MCF 10A (cell line): ENCODE measurements at places on chromosomes 12 and 14. TPM values are rescaled to one million over a fixed set of nuclear protein-coding genes. Genes with fewer than 3 reads are reported as not detected.

ADAM21 gene
- total RNA-seq: 0.37 and 0.59 TPM in 2 replicates

C14orf132 gene
- not detected in 2 replicates for total RNA-seq

ASIC1 gene
- 1.3 and 1.7 TPM in 2 replicates for total RNA-seq

GRCh38 chr14:33951183-33951840, 438 bp upstream of the EGLN3 start:
- no peak for DNase-seq

CHFR gene
- 41.0 and 42.4 TPM in 2 replicates for total RNA-seq

DNA sequence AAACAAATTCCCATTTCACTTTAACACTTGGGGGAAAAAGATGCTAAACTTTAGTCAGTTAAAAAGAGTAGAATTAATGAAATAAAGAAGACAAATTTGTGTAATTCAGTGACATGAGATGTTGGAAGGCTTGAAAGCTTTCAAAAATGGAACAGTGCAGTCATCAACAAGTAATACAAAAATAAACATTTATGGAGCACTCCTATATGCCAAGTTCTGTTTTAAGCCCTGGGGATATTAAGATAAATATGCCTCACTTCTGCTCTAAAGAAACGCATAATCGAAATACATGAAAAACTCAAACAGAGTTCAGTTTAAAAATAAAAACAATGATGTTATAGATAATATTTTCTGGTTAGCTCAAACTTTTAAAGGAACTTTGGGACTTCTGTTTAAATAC, 93.0 kb downstream of the KCNH5 start:
- DNase-seq: no peak

DNA sequence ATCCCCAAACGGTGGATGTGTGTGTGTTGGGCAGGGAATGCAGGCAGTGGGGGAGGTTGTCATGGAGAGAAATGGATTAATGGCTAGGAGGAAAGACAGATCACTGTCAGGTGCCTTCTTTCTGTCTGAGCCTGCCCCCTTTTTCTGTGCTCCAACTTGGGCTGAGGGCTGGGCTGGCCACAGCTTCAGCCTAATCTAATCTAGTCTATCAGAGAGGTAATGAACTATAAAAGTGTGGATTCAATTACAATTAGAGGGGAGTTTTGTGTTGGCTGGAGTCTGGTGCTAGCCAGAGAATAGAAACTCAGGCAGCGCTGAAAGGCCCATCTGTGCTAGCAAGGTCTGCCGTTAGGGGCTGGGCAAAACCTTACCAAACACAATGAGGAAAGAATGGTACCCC, 41.2 kb downstream of the NEUROD4 start:
- DNase-seq: no peak

GRCh38 chr14:23112359-23113178, 6.5 kb downstream of the CEBPE start:
- no peak for DNase-seq

GRCh38 chr12:80512781-80513180, 68.7 kb downstream of the PTPRQ start:
- DNase-seq: no peak

- peak; percentile 64 for DNase-seq
Measured at GRCh38 chr12:110281549-110282299, 677 bp downstream of the ATP2A2 start.

DNA sequence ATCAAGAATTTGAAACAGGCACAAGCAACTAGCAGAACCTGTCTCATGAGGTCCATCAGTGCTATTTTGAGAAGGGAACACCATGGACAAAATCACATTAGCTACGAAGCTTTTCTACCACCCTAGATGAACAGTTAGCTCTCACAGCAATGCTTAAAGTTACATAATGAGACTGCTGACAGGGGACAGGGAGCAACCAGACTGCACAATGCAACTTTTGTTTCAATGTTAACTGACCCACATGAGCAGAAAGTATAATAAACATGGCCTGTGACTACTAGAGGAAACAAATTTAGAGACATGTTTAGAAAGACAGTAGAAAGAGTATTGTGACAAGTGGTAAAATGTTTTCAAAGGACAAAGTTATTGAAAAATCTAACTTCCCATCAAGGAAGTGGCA, 282.8 kb downstream of the CEP128 start:
- DNase-seq: no peak

GLI1 gene
- total RNA-seq: not detected in 2 replicates

- DNase-seq: no peak
Measured at GRCh38 chr12:24361877-24362580, 412.6 kb upstream of the SOX5 start.

GRCh38 chr14:36014236-36014635, 162.3 kb downstream of the PTCSC3 start:
- no peak for DNase-seq

DNA sequence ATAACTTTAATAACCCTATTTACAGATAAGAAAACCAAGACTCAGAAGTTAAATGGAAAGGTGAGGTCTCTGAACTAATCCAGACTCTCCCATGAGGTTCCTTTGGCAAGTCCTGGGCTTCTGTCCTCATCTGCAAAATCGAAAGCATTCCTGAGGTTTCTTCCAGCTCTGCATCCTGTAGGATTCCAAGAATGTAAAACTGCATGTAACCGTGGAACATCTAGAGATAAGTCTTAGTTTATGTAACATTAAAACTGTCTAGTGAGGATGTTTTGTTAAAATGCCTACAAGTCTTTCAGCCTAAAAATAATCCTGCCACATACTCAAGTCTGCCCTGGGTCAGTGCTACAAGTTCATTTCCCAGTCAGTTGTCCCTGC, 7.3 kb upstream of the ITFG2 start:
- no peak for DNase-seq

DNA sequence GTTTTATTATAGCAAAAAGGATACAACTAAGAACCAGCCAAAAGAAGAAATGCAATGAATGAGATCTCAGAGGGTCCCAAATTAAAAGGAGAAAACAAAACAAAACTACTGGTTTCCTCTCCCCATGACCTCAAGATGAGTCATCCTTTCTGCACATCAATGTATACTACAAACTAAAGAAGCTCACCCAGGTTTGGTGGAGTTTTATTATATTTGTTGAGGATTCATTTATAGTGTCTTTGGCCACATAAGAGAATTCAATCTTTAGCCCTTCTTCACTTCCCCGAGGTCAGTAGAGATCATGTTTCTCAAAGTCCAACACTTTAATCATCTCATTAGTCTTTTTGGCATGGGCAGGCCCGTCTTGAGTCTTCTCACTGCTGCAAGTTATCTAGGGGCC, 210.6 kb downstream of the SLC6A15 start:
- peak; percentile 7 for DNase-seq

HAL gene
- total RNA-seq: 0.27 and 1.1 TPM in 2 replicates

DNA sequence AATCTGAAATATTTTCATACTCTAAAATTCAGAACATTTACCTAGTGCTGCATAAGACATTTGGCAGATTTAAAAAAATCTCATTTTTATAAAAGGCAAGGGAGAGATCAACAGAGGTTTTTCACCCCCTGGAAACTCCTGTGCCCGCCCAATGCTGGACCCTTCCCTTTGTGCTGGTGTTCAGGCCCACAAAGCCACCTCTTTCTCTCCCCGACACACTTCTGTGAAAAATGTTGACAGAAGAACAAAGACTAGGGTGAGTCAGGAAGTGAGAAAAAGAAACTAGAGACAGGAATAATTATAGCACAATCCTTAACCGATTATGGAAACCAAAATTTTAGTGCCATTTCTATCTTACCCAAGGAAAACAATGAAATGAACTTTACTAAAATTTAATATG, 197.7 kb upstream of the STXBP6 start:
- no peak for DNase-seq

TAS2R7 gene
- total RNA-seq: not detected in 2 replicates

DNA sequence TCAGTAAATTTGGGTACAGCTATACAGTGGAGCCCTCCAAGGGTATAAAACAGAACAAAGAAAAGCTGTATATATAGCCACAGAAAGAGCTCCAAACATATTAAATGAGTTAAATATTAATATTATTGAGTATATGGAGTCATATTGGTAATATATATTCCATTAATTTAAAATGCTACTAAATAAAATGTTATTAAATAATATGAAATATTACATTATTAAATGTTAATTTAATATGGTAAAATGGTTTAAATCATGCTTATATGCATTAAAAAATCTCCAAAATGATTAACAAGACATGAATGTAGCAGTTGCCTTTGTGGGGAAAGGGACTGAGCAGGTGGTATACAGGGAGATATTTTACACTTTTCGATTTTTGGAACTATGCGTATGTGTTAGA, 164.0 kb downstream of the PELI2 start:
- no peak for DNase-seq

DNA sequence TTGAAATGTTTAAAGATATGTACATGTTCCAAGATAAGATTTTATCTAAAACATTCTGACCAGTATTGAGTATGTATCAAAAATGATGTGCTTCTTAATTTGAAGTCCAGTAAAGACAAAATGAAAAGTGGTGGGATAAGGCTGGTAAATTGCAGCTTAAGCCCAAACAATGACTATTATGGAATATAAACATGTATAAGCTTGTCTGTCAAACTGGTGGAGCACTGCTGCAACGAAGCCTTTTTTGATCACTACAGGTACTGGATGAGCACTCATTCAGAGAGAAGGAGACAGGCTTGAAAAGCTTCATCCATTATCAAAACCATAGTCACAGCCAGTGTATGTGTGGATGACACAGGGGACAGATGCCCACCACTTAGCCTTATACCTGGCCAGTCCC, 138.4 kb downstream of the ATP23 start:
- no peak for DNase-seq

- DNase-seq: no peak
Measured at GRCh38 chr12:129246630-129247029, 393.4 kb downstream of the GLT1D1 start.

IFNG gene
- not detected in 2 replicates for total RNA-seq

GRCh38 chr12:64696080-64696741, 63.0 kb downstream of the GNS start:
- peak; percentile 39 for DNase-seq

- no peak for DNase-seq
Measured at GRCh38 chr14:72503696-72504368, 390.1 kb downstream of the DPF3 start.

GRCh38 chr12:89062996-89063395, 289.3 kb downstream of the DUSP6 start:
- DNase-seq: no peak

DNA sequence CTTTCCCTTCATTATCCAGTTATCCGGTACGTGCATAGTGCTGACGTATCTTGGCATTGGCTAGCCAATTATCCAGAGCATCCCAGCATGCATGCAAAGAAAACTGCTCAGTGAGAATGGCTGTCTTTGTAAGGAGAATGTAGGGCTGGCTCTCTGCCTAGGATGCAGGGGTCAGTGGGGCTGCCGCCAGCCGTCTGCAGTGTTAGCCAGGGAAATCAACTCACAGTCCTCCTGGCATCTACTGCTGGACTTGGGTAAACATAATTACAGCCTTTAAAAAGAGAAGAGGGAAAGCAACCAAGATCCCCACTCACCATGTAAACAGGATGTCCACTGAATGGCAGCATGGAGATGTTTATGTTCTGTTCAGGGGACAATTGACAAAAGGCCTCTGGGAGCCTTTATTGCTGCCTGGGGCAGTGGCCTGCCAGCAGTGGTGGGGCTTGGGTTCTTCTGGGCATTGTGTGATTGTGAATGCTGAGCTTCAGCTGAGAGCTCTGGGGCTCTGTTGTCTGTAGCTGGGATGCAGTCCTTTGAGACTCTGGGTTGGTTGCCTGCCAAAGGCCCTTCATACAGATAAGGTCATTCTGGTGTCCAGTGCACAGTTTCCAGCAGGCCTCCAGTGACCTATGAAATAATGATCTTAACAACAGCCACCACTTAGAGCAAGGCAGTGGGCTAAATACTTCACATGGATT, 121.8 kb downstream of the TBC1D30 start:
- no peak for DNase-seq

BEST3 gene
- 0.56 TPM in 1 of 2 replicates, not detected in the other for total RNA-seq

HOXC10 gene
- not detected in 2 replicates for total RNA-seq

NPFF gene
- total RNA-seq: not detected in 2 replicates

- no peak for DNase-seq
Measured at GRCh38 chr14:50768680-50769079, 62.3 kb downstream of the NIN start.

LALBA gene
- not detected in 2 replicates for total RNA-seq

- no peak for DNase-seq
Measured at GRCh38 chr12:25734529-25735180, 181.6 kb upstream of the LMNTD1 start.

DNA sequence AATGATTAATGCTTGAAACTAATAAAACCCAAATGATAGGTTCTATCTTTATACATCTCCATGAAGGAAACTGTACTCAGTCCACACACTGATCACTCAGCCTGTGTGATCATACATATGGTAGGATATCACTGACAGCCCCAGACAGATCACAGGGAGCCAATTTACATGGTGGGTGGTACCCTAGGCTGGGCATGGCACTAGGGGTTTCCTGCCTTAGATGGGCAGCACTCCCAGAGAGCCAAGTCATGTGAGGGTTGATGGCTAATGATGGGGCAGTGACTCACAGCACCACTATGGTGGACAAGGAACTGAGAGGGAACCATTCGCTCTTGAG, 89.6 kb upstream of the PTPRR start:
- no peak for DNase-seq

- no peak for DNase-seq
Measured at GRCh38 chr12:116390401-116391335, 113.2 kb upstream of the MED13L start.

DNA sequence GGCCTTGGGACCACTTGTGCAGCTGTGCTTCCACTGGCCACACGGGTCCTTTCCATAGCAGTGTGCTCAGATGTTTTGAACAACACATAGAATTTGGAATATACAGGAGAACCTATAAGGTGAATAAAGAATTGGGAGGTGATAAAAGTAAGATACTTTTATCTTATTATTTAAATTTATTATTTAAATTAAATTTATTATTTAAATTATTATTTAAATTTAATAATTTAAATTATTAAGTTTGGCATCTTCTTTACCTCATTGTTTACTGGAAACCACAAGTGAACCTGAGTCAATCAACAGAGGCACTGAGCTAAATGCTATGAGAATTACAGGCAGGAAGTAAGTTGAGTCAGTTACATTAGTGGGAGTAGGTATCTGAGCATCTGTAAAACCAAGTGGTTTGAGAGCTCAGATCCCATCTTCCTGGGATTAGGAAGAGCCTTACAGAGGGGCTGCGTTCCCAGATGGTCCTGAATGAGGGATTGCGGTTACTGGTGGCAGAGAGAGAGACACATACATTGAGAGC, 103.1 kb downstream of the ESR2 start:
- DNase-seq: no peak

B3GNT4 gene
- total RNA-seq: 1.5 and 1.8 TPM in 2 replicates

DNA sequence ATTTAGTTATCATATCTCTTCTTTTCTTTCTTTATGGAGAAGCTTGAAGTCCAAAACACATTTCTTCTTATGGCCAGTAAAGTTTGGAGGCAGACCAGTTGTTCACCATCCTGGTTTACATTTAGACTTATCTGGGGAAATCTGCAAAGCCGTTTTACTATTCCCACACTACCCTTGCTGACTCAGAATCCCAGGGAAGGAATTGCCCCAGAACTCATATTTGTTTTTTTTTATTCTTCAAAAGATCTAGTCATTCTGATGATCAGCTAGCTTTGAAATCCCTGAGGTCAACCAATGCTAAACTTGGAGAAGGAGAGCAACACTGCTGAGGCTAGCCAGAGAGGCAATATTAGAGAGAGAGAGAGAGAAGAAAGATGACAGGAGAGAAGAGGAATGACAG, 12.3 kb upstream of the LMO3 start:
- DNase-seq: no peak

- DNase-seq: no peak
Measured at GRCh38 chr12:12817616-12818015, 4.5 kb downstream of the DDX47 start.
